ENCODE measurements at places on chromosomes 1 and 21. TPM values are rescaled to one million over a fixed set of nuclear protein-coding genes. Genes with fewer than 3 reads are reported as not detected.
A peak's percentile ranks its signal among the peaks of the same experiment; 100 is the strongest.

The PLEKHO1 gene
- 28.7 TPM for total RNA-seq

The CRNN gene
- total RNA-seq, result not detected

The SLC5A9 gene
- total RNA-seq, result not detected

The RSPH1 gene
- total RNA-seq, result 0.38 TPM

The SNX7 gene
- 0.43 TPM for total RNA-seq

The DNASE2B gene
- not detected for total RNA-seq

DNA sequence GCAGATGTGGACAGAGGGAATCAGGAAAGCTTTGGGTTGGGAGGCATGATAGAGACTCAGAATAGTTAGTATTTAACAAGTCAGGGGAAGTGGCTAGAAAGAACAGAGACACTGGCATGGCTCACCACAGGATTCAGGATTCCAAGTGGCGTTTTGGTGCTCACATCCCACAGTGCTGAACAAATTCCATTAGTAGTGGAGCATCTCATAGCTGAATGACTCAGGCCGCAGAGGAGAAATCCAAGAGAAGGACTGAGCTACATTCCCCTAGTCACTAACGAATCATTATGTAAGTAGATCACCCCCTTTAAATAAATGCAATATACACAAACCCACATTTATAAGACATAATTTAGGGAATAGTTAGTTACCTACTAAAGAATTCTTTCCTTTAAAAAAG is 5.0 kb upstream of the KCNJ9 start:
- peaks cover 50% of the 10 kb centered on the region for H3K27me3 ChIP-seq
- DNase-seq, result no peak
- no peak overlapping the region for H3K4me3 ChIP-seq
- H3K4me1 ChIP-seq, result peaks cover 20% of the 10 kb centered on the region

- peak overlapping the region; percentile 66 for H3K4me3 ChIP-seq
- H3K27ac ChIP-seq, result peak overlapping the region; percentile 97
- no peak for DNase-seq
- no peaks in the 10 kb centered on the region for H3K27me3 ChIP-seq
- no peaks in the 10 kb centered on the region for H3K36me3 ChIP-seq
These were observed 113.7 kb downstream of the RUNX1 start for GRCh38 chr21:34935452-34935851.

- no peak for DNase-seq
- no peaks in the 10 kb centered on the region for H3K36me3 ChIP-seq
- H3K4me3 ChIP-seq, result no peak overlapping the region
- peaks cover 6% of the 10 kb centered on the region for H3K4me1 ChIP-seq
- no peak overlapping the region for H3K27ac ChIP-seq
These were observed 3.8 kb upstream of the HES3 start for GRCh38 chr1:6239950-6240768.

DNA sequence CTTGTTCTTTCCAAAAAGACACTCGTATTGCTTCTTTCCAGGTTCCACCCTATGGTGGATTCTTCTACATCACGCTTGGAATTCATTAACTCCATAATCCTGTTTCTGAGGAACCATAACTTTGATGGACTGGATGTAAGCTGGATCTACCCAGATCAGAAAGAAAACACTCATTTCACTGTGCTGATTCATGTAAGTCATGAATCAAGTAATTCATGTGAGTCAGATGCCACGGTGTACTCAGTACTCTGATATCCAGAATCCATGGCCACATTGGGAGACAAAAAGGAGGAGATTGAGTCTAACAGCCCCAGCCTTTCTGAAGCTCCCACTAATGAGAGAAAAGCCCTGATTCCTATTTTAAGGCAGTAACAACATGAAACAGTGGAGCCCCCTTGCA is 7.4 kb downstream of the CHI3L2 start:
- H3K36me3 ChIP-seq, result no peaks in the 10 kb centered on the region
- no peak overlapping the region for H3K4me3 ChIP-seq
- H3K4me1 ChIP-seq, result peaks cover 10% of the 10 kb centered on the region
- DNase-seq, result no peak

DNA sequence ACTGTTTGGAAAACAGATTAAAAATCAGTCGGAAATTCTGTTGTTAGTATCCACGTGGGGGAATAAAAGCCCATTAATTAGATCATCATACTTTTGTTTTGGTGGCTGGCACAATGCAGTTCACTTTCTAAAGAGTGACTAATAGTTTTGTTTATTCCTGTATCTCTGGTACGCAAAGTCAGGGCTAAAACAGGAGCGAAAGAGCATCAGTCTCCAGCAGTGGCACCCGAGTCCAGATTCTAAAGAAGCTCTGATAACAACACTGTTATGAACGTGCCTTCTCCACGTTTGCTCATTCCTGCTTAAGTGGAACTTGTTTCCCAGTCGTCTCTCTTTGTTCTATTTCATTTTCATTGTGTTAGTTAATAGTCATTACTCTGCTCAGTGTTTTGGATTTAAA is 69.6 kb downstream of the HSPA13 start:
- H3K27ac ChIP-seq, result no peak overlapping the region
- no peak overlapping the region for H3K4me3 ChIP-seq
- peaks cover 4% of the 10 kb centered on the region for H3K27me3 ChIP-seq
- no peaks in the 10 kb centered on the region for H3K4me1 ChIP-seq
- no peak for DNase-seq

DNA sequence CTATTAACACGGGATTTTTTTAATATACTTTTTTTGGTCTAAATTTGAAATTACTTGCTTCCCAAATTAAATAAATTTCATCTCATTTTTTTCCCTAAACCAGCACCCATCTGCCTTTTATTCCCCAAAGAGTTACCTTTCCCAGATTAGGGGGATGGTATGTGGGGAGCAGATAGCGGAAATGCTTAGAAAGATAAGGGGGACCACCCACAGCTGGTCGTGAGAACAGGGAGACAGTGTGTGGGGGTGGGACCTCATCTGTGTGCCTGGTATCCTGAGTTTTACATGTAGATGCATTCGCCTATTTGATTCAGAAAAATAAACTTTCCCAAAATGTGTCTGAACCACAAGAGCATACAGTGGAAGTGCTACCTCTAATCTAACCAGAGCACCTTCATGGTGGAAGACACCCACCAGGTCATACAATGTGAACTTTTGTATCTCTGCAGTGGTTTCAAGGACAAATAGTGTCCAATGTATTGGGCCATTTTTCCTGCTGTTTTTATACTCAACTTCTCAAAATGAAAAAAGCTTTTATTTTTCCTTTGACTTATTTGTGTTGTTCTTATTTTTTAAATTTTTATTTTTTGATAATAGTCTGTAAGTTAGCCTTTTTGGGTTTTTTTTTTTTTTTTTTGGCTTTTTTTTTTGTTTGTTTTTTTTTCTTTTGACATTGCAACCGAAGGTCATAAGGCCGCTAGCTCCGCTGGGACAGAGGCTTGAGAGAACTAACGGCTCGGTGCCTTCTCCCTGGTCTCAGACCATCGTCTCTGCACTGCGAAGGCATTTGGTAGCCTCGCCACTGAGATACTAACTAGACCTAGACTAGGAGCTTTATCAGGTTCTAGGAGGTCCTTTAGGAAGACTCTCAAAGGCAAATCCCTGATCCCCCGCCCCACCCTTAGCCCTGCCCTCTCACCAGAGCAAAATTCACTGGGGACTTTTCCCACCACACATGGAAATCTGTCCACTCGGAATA is 263.2 kb downstream of the TM2D1 start:
- H3K27ac ChIP-seq, result no peak overlapping the region
- no peaks in the 10 kb centered on the region for H3K36me3 ChIP-seq
- DNase-seq, result no peak

DNA sequence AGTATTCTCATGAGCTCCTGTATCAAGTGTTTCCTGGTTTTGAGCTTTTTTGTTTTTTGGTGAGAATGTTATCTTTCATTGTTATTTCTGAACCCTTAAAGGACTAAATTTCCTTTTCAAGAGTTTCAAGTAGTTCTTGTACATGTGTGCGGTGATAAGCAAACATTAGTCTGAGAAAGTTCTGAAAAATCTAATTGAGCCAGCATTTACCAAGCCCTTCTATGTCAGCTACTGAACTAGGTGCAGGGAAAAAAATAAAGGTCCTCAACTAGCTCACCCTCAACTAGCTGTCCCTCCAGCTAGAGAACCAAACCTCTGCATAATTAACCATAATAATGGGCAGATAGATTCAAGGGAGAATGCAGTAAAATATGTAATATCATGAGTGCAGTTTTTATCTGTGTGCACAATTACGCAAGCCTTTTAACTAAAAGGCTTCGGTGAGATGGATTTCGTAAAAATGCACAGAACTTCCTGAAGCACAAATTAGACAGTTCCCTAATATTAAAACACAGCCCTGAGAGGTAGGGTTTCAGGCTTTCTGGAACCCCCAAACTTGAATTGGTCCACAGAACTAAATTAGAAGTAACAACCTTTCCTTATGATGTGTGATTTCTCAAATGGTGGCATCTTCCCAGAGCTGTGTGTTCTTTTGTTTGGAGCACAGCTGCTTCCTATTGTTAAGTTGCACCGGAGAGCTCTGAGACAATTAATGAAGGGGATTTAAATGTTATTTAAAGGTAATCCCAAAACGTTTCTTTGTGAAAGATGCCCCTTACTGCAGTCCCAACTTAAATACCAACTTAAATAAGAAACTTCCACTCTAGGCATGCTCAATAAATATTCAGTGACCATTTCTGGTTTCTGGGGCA is 165.8 kb downstream of the NFIA start:
- H3K27ac ChIP-seq, result no peak overlapping the region
- no peak overlapping the region for H3K4me3 ChIP-seq
- no peak for DNase-seq
- peaks cover 1% of the 10 kb centered on the region for H3K4me1 ChIP-seq
- H3K36me3 ChIP-seq, result no peaks in the 10 kb centered on the region
- no peaks in the 10 kb centered on the region for H3K27me3 ChIP-seq

DNA sequence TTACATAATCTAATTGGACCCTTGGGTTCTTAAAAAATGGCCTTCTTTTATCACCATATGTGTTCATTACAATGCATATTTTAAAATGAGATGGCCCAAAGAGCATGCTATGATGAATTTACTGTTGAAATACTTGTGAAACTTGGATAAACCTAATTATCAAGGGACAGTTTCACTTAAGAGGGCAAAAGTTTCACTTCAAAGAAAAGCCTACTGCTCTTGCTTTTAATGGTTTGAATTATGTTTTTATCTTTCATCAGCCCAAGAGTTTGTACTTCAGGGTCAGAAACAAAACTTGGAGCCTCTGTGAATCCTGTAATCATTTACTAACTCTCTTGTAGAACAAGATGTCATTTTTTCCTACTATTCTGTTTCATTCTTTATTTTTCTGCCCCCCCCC is 32.3 kb downstream of the POU2F1 start:
- H3K4me3 ChIP-seq, result no peak overlapping the region
- DNase-seq, result no peak
- H3K4me1 ChIP-seq, result peaks cover 44% of the 10 kb centered on the region

GRCh38 chr1:5408401-5408800 is 583.8 kb downstream of the NPHP4 start:
- peaks cover 6% of the 10 kb centered on the region for H3K4me1 ChIP-seq
- no peaks in the 10 kb centered on the region for H3K27me3 ChIP-seq
- no peak overlapping the region for H3K27ac ChIP-seq
- no peak for DNase-seq

GRCh38 chr1:10891091-10891490 is 94.6 kb upstream of the CASZ1 start:
- H3K27ac ChIP-seq, result no peak overlapping the region
- H3K4me1 ChIP-seq, result peaks cover 2% of the 10 kb centered on the region
- H3K4me3 ChIP-seq, result no peak overlapping the region
- DNase-seq, result no peak
- H3K27me3 ChIP-seq, result peaks cover 38% of the 10 kb centered on the region

DNA sequence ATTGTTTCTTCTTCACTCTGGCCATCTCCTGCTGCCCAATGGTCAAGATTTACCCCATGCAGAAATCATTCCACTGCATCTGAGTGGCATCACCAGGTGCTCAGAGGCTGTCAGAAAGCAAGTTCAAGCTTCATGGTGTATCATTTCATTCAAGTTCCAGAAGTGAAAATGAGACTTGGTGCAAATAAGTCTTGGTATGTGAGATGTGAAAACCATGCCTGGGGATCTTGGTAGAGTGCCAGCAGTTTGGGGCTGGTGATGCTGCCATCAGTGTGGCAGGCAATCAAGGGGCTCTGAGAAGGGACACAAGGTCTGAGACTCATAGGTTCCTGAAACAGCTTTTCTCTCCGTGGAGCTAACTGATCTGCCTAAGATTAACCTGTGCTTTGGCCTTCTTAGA is 52.0 kb downstream of the CD2 start:
- peak overlapping the region; percentile 99 for H3K27ac ChIP-seq
- peaks cover 51% of the 10 kb centered on the region for H3K36me3 ChIP-seq

DNA sequence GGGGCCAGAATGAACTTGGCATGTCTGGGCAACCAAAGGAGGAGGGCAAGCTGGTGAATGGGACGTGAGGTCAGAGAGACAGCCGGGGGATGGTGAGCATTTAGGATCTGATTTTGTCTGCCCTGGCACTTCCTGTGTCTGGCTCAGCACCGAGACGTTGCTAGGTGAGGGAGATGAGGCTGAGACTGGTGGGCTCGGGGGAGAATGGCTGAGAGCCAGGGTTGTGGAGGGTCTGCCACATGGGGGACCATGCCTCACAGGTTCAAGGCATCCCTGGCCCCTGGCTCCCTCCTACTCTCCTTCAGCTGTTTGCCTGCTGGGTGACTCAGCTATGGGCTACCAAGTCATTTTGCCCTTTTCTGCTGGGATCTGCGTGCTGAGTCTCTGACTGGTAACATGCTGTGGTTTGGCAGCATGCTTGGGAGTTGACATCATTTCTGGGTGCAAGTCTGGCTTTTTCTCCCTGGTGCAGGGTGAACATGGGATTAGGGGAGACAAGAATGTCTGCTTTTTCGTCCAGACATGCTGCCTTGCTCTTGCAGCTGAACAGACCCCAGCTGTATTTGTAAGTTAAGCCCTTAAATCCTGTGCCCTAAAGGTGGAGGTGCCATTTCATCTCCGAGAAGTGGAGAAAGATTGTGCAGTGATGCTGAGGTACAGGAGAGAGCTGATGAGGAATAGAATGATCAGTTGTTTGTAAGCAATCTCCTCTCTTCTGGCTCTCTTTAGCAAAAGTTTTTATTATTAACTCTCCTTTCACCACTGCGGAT is 17.6 kb downstream of the GALNT2 start:
- peak overlapping the region; percentile 33 for H3K4me3 ChIP-seq
- H3K36me3 ChIP-seq, result peaks cover 21% of the 10 kb centered on the region
- peaks cover 1% of the 10 kb centered on the region for H3K27me3 ChIP-seq
- DNase-seq, result peak; percentile 90
- peaks cover 61% of the 10 kb centered on the region for H3K4me1 ChIP-seq

- no peaks in the 10 kb centered on the region for H3K4me1 ChIP-seq
- no peaks in the 10 kb centered on the region for H3K36me3 ChIP-seq
- DNase-seq, result no peak
- H3K27me3 ChIP-seq, result no peaks in the 10 kb centered on the region
- H3K4me3 ChIP-seq, result no peak overlapping the region
- no peak overlapping the region for H3K27ac ChIP-seq
These were observed 19.2 kb downstream of the PKP1 start for GRCh38 chr1:201302163-201303152.

All from activated CD4-positive, alpha-beta memory T cell treated with anti-CD3 and anti-CD28 coated beads for 36 hours (primary cell).